ENCODE measurements at places on chromosomes 6 and 20.

GRCh38 chr6:14232889-14233288 is 115.3 kb downstream of the CD83 start:
- no peak for DNase-seq

DNA sequence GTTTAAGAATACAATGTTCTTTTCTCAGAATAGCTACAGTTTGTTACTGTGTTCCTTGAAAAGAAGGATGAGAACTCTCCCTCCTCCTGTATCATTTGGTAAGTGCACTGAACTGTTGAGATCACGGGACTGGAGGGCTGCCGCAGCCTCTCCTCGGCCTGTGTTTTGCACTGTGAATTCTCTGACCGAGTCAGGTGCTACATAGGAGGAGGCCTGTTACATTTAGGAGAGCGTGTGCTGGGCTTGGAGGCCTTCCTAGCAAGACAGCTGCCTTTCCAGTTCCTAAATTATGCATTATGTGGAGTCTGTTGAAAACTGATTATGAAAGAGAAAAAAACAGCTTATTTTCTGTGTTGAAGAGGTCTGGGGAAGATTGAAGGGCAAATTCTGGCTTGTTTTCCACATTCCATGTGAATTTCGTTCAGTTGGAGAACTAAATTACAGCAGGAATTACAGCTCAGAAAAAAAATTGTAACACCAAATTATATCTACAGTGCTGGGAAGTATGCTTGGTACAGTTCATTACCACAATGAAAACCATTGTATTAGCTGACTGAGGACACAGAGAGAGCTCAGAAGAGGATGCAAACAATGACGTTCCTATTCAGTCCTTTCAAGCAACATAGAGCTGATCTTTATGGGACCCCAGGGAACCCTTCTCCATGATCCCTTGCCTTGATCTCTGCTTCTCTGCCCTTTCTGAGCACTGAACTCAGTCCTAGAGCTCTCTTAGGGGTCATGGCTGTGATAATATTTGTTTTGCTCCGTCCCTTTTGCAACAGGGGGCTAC is 2.8 kb downstream of the TMC2 start:
- DNase-seq = no peak

DNA sequence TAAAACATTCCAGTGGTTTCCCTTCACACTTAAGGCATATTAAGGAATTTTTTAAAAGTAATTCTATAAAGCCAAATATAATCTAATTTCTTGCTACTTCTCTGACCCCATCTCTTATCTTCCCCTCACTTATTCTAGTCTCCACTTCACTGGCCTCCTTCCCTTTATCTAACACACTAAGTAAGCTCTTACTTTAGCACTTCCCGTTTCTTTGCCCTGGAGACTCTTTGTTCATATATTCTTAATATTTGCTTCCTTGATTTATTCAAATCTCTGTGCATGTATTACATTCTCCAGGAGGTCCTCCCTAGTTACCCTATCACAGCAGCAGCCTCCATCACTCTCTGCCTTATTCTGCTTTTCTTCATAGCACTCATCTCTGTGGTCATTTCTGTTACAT is 20.3 kb downstream of the GTPBP2 start:
- no peak for DNase-seq

DNA sequence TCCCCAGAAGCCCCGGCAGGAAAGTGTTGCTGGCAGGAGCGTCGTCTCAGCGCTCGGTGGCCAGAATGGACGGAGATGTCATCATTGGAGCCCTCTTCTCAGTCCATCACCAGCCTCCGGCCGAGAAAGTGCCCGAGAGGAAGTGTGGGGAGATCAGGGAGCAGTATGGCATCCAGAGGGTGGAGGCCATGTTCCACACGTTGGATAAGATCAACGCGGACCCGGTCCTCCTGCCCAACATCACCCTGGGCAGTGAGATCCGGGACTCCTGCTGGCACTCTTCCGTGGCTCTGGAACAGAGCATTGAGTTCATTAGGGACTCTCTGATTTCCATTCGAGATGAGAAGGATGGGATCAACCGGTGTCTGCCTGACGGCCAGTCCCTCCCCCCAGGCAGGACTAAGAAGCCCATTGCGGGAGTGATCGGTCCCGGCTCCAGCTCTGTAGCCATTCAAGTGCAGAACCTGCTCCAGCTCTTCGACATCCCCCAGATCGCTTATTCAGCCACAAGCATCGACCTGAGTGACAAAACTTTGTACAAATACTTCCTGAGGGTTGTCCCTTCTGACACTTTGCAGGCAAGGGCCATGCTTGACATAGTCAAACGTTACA is 817 bp downstream of the GRM1 start:
- no peak for DNase-seq

DNA sequence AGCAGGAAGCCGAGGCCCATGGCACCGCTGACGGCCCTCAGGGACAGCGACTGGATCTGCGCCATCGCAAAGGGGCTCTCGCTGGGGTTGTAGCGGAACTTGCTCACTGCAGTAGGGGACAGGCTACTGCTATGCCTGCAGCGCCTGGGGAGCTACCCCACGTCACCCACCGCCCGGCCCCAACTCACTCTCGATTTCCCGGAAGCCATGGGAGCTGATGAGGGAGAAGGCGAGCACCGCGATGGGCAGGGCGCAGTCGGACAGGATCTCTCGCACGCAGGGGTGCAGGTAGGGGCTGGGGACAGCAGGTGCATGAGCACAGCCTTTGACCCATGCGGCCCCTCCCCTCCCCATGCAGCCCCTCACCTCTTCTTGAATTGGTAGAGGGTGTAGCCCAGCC is 9.8 kb downstream of the SLC4A11 start:
- no peak for DNase-seq

DNA sequence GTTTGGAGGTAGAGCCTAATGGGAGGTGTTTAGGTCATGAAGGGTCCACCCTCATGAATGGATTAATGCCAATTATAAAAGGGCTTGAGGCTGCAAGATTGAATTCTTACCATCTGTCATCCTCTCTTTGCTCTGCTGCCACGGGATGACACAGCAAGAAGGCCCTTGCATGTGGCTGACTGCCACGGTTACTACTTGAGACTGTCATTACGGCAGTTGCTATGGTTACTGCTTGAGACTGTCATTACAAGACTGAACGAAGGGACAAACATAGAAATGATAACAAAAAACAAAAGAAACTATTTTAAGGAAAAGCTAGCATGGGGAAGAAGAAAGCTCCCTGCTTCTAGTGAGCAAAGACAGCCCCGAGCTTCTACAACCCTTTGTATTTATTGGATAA is 715.0 kb downstream of the TFAP2A start:
- DNase-seq = no peak

GRCh38 chr6:43943781-43944250 is 173.8 kb downstream of the VEGFA start:
- DNase-seq = no peak

GRCh38 chr6:160170018-160170680 is 48.5 kb downstream of the SLC22A1 start:
- DNase-seq = no peak

DNA sequence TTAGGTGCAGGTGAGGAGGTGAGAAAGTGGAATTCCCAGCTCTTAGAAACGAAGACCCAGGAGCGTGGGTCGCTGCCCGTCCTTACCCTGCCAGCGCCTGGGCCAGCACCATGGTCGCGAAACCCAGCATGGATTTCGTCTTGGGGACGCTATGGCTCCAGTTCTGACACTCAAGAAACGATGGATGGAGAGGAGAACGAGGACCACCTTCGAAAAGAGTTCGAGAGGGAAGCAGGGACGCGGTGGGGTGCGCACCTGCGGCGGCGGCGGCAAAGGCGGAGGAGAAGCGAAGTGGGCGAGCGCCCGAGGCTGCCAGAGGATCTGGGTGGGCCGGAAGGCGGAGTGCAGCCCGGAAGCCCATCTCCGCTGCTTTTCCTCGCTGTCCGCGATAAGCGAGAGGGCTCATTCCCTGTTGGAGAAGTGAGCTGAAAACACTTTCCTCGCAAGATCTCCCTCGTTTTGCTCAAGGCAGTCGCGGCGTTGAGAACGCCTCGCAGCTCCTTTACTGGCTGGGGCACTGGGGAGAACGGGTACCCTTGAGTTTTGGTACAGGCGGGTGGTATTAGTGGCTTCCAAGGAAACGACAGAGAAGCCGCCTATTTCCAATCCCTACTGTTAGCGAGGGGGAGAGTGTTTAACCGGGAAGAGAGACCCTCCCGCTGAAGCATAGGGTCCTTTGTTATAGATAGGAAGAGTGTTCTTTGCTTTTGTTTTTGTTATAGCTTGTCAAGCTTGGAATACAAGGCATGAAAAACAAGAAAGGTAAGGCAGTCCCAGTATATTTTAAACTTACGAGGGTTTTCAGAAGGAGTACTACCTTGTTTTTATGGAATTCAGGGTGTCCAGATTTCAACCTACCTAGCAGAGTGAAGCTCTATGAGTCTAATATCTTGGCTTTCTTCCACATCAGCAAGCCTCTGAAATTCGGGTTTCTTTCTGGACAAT is 109.5 kb downstream of the TRIM27 start:
- DNase-seq = no peak

GRCh38 chr20:44010162-44010704 is 95.6 kb downstream of the TOX2 start:
- DNase-seq = no peak

- DNase-seq = no peak
These were observed 6.7 kb downstream of the TRIM40 start for GRCh38 chr6:30142665-30143064.

- no peak for DNase-seq
These were observed 1.4 kb downstream of the CUTA start for GRCh38 chr6:33416386-33417127.

GRCh38 chr6:83952830-83953229 is 80.7 kb upstream of the MRAP2 start:
- DNase-seq = no peak

DNA sequence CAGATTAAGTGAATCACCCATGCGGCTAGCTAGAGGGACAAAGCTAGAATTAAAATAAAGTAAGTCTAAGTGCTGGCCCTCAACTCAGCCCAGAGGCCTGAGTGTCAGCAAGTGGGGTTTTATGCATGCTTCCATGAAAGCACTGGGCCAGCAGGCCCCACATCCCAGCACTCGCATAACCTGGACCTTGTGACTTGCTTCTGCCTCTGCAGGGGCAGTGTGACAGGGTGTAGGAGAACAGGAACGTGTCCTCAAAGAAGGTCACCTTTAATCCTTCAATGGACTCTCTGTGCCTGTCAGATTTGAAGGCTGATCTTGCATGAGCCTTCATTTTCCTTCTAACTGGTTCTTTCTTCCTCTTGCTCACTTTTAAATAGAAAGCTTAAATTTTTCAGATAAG is 183.4 kb downstream of the ALDH8A1 start:
- DNase-seq = no peak

- DNase-seq = no peak
These were observed 286.7 kb upstream of the POU3F2 start for GRCh38 chr6:98547634-98548033.

DNA sequence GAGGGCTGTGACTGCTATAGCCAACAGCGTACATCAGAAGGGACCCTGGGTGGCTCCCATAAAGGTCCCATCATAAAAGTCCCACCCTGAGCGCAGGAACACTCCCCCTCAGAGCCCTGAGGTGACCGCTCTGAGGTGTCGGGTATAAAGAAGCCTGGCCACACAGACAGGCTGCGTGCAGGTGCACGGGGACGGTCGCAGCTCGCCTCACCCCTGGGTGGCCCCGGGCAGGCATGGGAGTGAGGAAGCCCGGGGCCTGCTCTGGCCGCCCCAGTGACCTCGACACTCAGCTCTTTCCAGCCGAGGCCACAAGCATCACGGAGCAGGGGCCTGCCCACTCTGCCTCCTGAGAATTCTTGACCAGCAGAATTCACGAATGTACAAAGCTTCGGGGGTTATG is 14.4 kb upstream of the RNASET2 start:
- no peak for DNase-seq

GRCh38 chr6:150967910-150968309 is 102.4 kb downstream of the MTHFD1L start:
- DNase-seq = no peak

DNA sequence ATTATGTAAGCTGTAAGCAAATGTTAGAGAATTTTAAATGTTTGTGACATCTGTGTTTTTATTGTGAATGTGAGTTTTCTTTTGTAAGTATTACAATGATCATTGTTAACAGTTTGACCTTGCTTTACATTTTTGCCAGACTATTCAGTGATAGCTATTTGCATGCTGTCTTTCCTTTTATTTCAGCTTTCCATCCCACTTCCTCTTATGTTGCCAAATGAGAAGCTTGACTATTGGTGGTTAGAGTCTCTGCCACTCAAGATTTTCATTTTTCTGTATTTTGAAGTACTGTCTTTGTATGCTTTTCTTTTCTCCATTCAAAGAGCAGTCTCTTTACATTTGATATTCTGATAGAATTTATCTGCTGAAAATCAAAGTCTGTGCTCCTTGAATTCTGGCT is 104.1 kb downstream of the PRIM2 start:
- DNase-seq = no peak

DNA sequence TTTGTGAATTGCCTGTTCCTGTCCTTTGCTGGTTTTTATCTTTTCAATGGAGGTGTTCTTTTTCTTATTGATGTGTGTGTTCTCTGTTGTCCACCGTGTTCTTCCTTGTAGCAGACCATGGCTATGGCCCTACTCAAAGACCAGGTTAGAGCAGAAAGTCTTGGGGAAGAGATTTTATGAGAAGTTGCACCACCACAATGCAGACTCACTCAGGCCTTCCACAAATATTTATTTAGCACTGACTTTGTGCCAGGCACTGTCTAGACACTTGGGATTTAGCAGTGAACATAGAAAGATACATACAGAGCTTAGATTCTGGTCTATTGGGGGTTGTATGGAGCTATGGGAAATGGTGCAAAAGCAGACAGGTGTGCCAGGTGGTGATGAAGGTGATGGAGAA is 98.8 kb downstream of the DTD1 start:
- DNase-seq = no peak

DNA sequence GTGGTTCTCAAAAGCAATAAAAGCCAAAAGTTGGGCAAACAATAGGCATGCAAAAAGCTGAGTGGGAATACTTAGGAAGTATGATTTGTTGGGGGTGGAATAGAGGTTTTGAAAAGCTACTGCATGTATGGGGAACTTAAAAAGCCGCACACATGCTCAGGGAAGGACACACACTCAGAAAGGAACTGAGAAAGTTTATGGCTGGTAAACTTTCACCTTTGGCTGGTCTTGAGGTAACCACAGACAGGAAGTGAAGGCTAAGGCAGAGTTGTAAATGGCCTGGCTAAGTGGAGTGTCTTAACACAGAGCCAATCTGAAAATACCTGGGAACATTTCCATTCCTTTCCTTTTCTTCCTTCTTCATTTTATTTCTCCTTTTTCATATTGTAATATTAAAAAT is 134.5 kb upstream of the EXOC2 start:
- DNase-seq = no peak

DNA sequence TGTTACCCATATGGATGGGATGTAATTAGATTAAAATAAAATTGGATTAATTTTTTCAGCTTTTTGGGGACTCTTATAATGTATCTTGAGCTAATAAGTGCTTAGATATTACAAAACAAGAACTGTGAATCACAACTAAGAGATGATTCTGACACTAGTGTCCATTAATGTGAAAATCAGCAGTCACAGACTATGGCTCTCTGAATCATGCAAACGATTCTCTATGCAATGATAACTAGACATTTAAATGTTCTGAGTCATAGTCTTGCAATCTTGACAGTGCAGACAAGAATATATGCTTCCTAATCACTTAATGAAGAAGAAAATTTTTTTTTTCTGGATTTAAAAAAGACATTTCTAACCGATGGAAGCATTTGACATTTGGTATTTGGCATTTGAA is 82.2 kb upstream of the OPRM1 start:
- DNase-seq = no peak

Data from KG1 (cell line).